ENCODE measurements at places on chromosomes 4 and X. TPM values are rescaled to one million over a fixed set of nuclear protein-coding genes. Genes with fewer than 3 reads are reported as not detected.

DNA sequence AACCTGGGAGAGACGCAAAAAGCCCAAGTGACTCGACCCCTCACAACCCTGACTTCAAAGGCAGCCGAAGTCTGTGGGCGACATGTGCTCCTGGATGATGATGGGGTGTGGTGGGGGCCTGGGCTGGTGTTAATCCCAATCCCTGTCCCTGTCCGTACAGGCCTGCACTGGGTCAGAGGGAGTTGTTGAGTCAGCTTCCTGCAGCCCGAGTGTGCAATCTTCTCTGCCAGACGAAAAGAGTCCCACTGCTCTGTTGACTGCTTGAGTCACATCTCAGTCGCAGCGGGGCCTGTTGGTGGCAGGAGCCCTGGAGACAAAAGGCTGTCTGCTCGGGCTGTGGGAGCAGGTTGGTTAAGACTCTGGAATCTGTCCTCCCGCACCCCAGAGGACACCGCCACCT lies 10.3 kb downstream of the FAM3A start:
- DNase-seq: no peak

DNA sequence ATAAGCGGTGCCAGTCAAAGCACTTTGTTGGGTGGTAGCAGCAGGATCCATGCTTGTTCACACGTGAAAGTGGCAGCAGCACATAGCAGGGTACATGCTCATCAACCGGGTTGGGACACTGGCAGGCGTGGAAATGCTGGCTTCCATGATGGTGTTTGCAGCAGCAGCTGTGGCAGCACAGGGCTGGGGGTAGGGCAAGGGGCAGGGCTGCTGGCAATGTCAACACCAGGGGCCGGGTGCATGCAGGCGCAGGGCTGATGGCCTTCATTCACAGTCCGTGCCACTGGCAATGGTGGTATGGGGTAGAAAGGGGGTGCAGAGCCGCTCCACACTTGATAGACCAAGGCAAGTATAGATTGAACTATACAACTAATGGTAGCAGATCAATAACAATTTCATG lies 374.7 kb upstream of the FAM241A start:
- DNase-seq: no peak

DNA sequence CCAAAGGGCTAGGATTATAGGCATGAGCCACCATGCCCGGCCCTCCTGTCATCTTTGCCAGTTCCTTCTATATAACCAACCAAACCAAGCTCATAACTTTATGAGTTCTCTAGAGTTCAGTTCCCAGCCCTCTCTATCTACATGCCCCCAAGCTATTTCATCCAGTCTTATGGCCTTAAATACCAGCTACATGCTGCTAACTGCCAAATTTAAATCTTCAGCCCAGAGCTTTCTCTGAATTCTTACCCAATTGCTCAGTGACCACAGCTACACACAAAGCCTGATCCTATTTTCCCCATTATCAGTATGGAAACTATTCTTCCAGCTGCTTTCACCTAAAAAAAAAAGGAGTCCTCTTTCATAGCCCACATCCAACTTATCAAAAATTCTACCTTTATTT lies 23.1 kb downstream of the TMEM184C start:
- no peak for DNase-seq

- DNase-seq: no peak
These were observed 30.2 kb upstream of the TSPAN5 start for GRCh38 chr4:98688411-98689290.

DNA sequence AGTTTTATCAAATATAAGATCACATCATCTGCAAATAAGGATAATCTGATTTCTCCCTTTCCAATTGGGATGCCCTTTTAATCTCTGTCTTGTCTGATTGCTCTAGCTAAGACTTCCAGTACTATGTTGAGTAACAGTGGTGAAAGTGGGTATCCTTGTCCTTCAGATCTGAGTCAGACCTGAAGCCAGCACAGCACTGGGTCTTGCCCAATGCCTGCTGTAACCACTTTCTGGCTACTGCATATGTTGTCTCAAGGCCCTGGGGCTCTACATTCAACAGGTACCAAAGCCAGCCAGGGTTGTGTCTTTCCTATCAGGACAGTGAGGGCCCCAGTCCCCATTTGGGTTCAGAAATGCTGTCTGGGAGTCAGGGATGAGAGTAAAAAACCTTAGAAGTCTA lies 90.3 kb downstream of the CYSLTR1 start:
- DNase-seq: no peak

- no peak for DNase-seq
These were observed 210.9 kb upstream of the NOCT start for GRCh38 chr4:138804711-138805110.

- no peak for DNase-seq
These were observed 269.7 kb downstream of the GPC3 start for GRCh38 chrX:133715715-133716114.

Gene TMPRSS11A
- total RNA-seq: 0.81 TPM

Gene RPL36A
- total RNA-seq: 329 TPM

Gene AADAT
- 27.1 TPM for total RNA-seq

Gene UGT2B10
- 0.45 TPM for total RNA-seq

Gene SLC10A4
- total RNA-seq: 2.8 TPM

Gene PDZD4
- total RNA-seq: 23.9 TPM

Gene SYP
- 13.6 TPM for total RNA-seq

Gene ERAS
- not detected for total RNA-seq

Gene DACH2
- 4.2 TPM for total RNA-seq

Measured in type B pancreatic cell (in vitro differentiated cells).